Right lobe of liver (tissue), 6 donors: ENCODE measurements at places on chromosomes 12 and 14.

DNA sequence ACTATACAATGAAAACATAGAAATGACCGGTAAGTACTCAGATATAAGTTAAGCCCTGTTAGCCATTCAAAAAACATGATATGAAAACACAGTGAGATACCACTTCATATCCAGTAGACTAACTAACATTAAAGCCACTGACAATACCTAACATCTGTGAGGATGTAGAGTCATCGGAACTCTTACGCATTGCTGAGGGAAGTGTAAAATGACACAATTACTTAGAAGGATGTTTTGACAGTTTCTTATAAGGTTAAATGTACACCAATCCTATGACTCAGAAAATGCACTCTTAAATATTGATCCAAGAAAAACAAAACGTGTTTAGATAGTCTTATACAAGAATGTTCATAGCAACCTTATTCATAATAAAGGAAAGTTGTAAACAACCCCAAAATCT lies 782.9 kb downstream of the BCL11B start:
- no peaks in the 10 kb centered on the region for H3K36me3 ChIP-seq
- DNase-seq = no peak
- no peaks in the 10 kb centered on the region for H3K27me3 ChIP-seq
- H3K27ac ChIP-seq = no peak overlapping the region
- no peaks in the 10 kb centered on the region for H3K4me1 ChIP-seq

DNA sequence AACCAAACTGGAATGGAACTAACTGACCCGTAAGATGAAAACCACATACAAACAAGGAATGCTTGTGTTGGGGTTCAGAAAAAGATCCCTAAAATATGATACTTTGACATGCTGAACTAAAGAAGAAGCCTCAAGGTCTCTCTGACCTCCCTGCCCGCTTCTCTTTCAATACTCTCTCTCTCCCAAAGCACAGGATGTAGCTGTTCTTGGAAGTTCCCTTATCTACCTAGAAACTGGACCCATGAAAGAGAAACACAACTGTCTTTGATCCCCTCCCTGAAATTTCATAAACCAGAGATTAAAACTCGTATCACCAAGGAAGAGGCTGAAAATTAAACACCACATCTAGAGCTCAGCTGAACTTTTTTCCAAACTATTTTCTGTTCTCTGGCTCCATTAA lies 76.7 kb upstream of the FERMT2 start:
- no peaks in the 10 kb centered on the region for H3K4me1 ChIP-seq
- H3K36me3 ChIP-seq = no peaks in the 10 kb centered on the region
- H3K27me3 ChIP-seq = no peaks in the 10 kb centered on the region
- H3K4me3 ChIP-seq = no peak overlapping the region

DNA sequence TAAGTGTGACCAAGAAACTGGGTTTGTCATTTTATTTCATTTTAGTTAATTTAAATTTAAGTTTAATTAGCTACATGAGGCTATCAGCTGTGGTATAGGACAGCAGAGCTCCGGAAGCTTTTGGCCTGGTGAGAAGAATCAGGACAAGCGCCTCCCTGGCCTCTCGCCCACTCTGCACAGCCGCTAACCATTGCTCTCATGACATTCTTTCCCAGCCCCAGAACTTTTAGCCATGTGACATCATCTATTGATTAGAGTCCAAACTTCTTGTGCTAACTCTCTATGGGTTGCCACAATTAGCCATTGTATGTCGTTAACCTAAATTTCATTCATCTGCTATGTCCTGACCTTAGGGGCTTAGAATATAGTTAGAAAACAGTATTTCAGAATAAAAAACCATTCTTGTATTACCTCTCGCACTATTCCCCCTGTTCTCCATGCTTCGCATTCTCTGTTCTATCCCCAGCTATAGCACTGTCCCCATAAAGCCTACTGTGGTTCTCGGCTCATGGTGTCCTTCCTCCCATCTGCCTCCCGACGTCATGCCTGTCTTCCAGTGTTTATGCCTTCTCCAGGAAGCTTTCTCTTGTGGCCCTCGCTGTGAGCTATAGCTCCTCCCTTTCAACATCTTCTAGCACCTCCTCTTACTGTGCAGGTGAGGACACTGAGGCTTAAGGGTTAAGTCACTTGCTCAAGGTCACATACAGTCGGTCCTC lies 23.5 kb downstream of the SSH1 start:
- H3K27me3 ChIP-seq = no peaks in the 10 kb centered on the region
- no peak overlapping the region for H3K4me3 ChIP-seq
- peaks cover 8% of the 10 kb centered on the region for H3K36me3 ChIP-seq
- H3K27ac ChIP-seq = peak overlapping the region; percentile 20
- peak; percentile 76 for DNase-seq
- no peaks in the 10 kb centered on the region for H3K4me1 ChIP-seq

DNA sequence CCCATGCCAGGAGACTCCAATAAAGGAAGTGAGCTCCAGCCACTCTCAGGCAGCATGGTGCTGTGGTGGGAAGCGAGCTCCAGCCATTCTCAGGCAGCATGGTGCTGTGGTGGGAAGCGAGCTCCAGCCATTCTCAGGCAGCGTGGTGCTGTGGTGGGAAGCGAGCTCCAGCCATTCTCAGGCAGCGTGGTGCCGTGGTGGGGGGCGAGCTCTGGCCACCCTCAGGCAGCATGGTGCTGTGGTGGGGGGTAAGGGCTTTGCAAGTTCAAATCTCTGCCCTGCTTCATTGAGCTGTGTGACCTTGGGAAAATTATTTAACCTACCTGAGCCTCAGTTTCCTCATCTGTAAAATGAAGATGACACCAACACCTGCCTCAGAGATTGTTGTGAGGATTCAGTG lies 975.1 kb downstream of the BCL11B start:
- H3K27ac ChIP-seq = no peak overlapping the region
- no peak overlapping the region for H3K4me3 ChIP-seq
- no peaks in the 10 kb centered on the region for H3K27me3 ChIP-seq

GRCh38 chr12:94614288-94614721 lies 36.1 kb downstream of the TMCC3 start:
- no peaks in the 10 kb centered on the region for H3K4me1 ChIP-seq
- DNase-seq = no peak

- no peak overlapping the region for H3K4me3 ChIP-seq
- no peak for DNase-seq
- H3K4me1 ChIP-seq = no peaks in the 10 kb centered on the region
- no peaks in the 10 kb centered on the region for H3K27me3 ChIP-seq
These were observed 145.2 kb upstream of the WSCD2 start for GRCh38 chr12:107983756-107984472.

GRCh38 chr12:122100568-122100967 lies 22.0 kb downstream of the MLXIP start:
- no peak overlapping the region for H3K27ac ChIP-seq
- H3K27me3 ChIP-seq = no peaks in the 10 kb centered on the region
- no peak overlapping the region for H3K4me3 ChIP-seq
- no peak for DNase-seq
- no peaks in the 10 kb centered on the region for H3K36me3 ChIP-seq
